GDM1 (cell line): ENCODE measurements at places on chromosomes 16 and 17.

DNA sequence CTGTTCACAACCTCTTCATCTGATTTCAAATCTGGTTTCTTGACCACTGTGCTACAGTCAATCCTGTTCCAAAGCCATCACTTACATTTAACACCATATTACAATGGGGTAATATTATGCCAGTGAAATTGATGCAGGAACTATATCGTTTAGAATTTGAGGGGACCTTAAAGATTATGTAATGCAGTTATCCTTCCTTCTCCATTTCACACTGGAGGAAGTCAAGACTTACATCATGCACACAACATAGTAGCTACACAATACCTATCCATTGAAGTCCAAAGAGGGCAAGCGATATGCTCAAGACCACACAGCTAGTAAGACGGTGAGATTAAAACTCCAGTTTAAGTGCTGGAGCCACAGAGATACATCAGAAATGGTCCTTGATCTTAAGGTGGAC is 16.8 kb downstream of the NOG start:
- DNase-seq = no peak

DNA sequence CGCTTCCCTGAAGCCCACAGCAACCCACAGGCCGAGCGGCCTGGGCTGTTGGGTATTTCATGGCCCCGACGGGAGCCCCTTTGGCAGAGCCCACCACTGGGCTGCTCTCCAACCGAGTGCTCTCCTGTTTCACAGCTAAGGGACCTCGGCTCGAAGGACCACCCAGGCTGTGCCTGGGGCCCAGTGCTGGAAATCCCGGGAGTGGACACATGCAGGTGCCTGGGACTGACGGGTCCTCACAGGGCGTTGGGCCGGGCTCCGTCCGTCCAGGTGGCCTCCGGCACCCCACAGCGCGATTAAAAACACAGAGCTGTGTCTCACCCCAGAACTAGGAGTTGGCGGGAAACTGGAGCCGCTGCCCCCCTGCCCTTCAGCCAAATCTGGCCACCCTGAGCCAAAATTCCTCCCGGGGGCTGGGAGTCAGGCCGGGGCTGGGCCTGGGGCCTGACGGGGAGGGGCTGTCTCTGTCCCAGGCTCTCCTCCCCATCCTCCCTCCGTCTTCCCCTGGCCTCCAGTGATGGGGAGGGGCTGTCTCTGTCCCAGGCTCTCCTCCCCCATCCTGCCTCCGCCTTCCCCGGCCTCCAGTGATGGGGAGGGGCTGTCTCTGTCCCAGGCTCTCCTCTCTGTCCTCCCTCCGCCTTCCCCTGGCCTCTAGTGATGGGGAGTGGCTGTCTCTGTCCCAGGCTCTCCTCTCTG is 14.1 kb downstream of the UTS2R start:
- no peak for DNase-seq

- no peak for DNase-seq
These were observed 13.6 kb downstream of the MEIOB start for GRCh38 chr16:1858189-1858865.

DNA sequence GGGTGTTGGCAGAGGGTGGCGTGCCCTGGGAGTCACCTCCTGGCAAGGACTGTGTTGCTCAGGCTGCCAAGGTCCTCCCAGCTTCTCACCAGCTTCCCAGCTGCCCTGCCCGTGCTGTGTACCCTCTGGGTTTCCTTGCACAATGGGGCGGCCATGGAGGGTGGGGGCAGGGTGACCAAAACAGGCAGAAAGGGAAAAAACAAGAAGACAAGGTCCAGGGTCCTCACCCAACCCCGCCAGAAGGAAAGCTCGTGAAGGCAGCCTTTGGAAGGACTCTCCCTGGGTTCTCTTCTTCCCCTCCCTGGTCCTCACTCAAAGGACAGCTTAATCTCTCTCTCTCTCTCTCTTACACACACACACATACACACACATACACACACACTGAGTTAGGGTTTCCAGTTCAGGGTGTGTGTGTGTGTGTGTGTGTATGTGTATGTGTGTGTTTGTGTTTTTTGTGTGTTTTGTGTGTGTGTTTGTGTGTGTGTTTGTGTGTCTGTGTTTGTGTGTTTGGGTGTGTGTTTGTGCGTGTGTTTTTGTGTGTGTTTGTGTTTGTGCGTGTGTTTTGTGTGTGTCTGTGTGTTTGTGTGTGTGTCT is 2.0 kb downstream of the SLC13A5 start:
- DNase-seq = no peak

DNA sequence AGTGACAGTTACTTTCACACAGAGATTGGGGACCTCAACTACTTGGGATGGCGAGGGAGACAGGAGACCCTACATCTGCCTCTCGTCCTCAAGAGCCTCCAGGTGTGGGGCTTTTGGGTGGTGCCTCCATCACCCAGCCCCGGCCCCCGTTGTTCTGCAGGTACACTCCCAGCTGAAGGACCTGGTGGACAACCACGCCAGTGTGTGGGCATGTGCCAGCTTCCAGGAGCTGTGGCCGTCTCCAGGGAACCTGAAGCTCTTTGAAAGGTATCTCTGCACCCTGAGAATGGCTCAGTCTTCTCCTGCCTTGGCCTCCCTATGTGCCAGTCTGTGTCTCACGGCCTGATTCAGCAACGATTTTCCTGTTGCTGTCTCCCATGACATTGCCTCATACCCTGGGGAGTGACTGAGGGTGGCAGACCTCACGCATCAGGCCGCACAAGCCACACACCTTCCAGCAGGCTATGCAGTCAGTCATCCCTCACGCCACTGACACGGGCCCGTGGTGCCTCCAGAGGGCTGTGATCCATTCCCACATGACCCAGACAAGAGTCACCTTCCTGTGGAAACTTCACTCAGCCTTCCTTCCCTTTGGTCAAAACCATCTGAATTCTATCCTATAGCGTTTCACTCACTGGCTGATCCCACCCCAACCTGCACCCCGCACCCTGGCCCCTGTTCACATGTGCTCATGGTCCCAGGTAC is 3.7 kb downstream of the CCNF start:
- DNase-seq = no peak

DNA sequence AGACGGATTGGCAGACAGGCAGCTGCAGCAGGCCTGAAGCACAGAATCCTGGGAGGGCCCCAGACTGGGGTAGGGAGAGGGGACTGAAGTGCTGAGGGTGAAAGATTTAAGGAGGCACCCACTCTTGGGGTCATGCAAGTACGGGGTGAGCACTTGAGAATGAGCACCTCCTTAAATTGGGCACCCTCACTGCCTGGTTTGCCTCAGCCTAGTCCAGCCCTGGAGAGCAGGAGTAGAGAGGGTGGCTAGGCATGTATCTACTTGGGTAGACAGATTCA is 154.1 kb upstream of the CDC42EP4 start:
- no peak for DNase-seq

DNA sequence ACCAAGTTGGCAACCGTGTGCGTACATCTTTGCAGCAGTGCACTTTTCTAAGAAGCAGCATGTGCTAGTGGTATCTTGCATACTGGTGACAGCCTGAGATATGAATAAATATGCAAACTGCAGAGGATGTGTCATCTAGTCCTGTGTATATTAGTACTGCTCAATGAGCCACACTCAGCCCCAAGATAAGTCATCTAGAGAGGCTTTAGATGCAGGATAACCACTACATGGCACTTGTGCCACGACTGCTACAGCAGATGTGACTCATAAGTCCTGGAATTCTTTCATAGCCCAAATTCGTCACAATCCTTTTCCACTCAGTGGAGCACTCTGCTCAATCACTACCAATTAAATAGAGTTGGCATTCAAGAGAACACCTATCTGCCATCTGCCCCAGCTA is 171.5 kb downstream of the AXIN2 start:
- no peak for DNase-seq

DNA sequence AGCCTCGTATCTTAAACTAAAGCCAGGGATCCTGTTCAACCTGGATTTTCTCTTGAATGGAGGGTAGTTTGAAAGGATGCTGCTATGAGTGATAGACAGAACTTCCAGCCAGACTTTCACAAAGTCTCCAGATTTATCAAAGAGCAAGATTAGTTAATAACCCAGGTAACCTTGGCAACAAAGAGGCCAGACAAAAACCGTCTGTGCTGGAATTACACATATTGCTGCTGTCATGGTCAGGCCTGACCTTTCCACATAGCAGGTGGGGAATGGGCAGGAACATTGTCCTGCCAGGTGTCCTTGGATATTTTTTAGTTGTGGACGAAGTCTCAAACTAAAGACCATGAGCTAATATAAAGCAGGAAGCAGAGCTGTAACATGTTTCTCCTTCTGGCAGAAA is 52.5 kb downstream of the HLF start:
- DNase-seq = no peak

DNA sequence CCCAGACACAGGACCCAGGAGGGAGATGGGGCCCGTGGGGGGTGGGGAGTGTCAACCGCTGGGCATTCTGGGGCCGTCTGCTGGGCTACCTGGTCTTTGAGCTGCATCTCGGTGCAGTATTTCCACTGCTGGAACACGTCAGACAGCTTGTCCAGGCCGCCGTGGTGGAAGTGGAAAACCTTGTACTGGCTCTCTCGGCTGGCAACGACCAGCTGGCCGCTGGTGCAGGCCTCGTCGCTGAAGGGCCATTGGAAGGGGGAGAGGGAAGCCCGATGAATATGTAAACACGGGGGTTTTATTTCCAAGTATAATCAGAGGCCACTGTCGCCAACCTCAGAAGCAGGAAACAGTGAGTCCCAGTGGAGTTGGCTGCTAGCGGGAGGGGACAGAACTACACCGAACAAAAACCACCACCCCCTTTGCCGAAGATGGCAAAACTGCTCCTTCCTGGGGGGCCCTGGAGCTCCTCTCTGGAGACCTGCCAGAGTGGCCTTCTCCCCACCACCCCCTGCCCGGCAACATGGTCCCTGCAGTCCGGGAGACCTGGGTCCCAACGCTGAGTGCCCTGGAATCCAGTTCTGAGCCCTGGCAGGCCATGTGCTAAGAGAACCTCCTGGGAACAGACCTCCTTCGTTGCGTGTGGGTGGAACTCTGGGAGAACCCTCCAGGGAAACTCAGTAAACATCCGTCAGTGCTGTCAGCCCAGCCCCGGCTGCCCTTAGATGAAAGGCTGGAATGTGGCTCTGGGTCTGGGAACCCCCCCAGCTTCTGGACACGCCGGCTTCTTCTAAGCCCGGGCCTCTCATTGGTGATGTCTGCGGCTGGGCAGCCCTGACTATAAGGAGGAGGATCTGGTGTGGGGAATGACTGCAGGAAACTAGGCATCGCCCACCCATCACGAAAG is 84.1 kb downstream of the TBC1D16 start:
- no peak for DNase-seq
